Bone marrow (tissue), 2 donors: ENCODE measurements at places on chromosomes 12 and 14.

DNA sequence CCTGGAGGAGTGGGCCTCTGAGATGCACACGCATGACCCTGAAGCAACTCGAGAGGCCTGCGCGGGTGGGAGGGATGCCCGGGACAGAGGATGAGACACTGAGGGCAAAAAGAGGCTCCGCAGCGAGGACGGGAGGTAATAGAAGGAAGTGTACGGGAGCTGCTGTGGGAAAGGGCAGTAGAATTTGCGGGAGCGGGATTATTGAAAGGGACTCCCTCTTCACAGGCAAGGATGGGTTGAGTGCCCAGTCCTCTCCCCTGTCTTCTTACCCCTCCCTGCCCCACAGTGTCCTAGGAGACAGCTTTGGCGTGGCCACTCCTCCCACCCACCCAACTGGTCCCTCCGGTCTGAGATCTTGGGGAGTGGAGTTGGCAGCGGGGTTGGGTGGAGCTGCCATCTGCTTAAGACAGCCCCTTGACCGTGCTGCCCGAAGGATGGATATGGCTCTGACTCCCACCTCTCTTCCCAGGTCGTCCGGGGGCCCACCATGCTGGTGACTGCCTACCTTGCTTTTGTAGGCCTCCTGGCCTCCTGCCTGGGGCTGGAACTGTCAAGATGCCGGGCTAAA is 15.7 kb upstream of the ESPL1 start:
- DNase-seq = no peak

GRCh38 chr12:21697904-21698630 is 40.4 kb upstream of the LDHB start:
- no peak for DNase-seq

DNA sequence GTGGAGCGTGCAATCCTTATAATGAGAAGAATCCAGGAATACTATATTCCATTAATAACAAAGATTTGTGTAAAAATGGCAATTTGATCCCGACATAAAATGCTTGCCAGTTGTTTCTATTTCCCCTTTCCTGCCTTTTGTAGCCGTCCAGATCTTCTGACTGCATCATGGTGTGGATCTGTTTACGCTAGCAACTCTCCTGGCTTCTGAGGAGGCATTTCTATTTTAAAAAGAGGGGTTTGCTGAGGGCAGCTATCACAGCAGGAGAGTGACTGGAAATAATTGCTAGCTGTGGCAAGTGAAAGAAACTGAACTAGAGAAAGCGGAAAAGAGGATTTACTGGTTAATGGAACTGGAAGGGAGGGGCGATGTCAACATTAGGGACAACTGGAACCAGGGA is 145.6 kb downstream of the ATP23 start:
- DNase-seq = no peak

DNA sequence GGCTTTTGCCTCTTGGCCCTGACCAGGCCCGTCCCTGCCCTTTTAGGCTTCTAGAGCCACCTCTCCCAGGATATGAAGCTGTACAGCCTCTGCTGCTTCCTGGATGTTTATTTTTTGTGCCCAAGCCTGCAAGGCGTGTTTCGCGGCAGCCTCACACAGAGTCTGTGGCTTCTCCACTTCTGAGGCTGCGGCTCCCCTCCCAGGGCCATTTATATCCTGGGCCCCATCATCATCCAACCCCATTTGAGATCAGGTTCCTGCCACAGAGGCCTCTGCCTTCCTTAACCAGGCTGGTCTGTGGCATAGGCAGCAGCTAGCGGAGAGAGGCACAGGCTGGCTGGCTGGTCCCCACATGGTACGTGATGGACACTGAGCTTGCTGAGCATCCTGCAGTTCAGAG is 114.1 kb upstream of the PWP1 start:
- no peak for DNase-seq

DNA sequence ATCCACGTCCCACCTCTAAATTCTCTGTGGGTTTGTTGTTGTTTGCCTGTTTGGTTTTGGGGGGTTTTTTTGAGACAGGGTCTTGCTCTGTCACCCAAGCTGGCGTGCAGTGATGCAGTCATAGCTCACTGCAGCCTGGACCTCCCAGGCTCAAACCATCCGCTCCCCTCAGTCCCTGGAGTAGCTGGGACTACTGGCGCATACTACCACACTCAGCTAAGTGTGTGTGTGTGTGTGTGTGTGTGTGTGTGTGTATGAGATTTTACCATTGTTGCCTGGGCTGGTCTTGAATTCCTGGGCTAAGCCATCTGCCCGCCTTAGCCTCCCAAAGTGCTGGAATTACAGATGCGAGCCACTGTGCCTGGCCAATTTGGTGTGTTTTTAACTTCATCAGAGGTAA is 236.2 kb downstream of the SLC41A2 start:
- no peak for DNase-seq

DNA sequence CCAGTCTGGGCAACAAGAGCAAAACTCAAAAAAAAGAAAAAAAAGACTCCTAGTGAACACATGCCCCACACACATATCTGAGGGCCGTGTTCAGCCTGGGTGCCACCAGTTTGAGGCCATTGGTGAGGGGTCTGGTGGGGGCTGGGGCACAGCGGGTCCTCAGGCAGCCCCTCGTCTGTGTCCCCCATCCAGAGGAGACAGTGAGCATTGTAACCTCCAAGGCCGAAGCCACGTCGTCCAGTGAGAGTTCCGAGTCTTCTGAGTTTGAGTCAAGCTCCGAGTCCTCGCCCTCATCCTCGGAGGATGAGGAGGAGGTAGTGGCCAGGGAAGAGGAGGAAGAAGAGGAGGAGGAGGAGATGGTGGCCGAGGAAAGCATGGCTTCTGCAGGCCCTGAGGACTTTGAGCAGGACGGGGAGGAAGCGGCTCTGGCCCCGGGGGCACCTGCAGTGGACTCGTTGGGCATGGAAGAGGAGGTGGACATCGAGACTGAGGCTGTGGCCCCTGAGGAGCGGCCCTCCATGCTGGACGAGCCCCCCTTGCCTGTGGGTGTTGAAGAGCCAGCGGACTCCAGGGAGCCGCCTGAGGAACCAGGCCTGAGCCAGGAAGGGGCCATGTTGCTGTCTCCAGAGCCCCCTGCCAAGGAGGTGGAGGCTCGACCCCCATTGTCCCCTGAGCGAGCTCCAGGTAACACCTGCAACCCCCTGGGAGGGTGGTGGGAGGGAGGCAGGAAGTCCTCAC is 15.6 kb downstream of the SETD1B start:
- DNase-seq = no peak

- no peak for DNase-seq
Observed at GRCh38 chr12:58602736-58603135, 317.6 kb downstream of the LRIG3 start.

DNA sequence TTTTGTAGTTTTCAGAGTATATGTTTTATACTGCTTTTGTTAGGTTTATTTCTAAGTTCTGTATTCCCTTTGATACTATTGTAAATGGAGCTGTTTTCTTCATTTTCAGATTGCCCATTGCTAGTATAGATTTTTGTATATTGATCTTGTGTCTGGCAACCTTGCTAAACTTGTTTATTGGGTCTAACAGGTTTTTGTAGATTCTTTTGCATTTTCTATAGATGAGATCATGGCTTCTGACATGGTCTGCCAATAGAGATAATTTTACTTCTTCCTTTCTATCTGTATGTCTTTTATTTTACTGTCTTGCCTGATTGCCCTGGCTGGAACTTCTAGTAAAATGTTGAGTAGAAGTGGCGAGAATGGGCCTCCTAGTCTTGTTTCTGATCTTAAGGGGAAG is 40.3 kb downstream of the ANKRD9 start:
- no peak for DNase-seq

- no peak for DNase-seq
Observed at GRCh38 chr12:4909410-4909733, 333 bp upstream of the KCNA1 start.

- DNase-seq = no peak
Observed at GRCh38 chr12:21827083-21827482, 52.6 kb upstream of the KCNJ8 start.
